ENCODE measurements at places on chromosomes 3 and 15.

DNA sequence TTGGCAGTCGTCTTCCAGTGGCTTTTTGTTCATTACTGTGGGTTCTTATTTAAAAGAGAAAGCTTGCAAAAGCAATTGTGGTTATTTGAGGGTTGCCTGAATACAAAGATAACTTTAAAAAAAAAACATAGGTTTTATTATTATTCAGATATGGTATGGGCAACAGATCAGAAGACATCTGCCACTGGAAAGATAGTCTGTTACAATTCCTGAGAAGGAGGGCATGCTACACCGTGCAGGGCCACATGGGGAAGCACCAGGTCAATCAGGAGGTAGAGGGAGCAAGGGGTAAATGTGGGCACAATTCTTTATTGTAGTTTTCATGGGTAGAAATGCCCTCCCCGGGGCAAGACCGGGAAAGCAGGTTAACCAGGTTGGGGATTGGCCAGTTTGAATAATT lies 46.5 kb downstream of the BBS4 start:
- no peak for DNase-seq

DNA sequence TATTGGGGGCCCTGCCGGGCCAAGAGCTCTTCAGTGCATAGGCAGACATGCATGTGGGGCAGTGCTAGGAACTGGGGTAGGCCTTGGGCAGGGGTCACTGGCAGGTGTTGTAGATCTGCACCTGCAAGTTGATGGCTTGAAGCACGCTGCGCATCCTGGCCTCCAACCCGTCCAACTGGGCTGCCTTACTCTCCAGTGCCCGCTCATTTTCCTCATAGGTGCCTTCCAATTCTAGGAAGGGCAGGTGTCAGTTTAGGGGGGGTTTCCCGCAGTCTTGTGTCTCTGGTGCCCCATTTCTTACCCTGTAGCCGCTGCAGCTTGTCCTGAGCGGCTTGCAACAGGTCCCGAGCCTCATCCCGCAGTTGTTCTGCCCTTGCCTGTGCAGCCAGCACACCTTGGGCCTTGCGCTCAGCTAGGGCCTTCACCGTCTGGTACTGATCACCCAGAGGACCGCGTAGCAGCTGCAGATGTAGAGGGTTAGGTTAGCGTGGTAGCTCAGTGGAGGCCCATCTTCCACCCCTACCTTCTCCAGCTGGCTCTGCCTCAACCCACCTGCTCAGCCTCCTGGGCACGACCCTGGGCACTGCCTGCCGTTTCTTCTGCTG lies 611 bp upstream of the USP19 start:
- DNase-seq: no peak

DNA sequence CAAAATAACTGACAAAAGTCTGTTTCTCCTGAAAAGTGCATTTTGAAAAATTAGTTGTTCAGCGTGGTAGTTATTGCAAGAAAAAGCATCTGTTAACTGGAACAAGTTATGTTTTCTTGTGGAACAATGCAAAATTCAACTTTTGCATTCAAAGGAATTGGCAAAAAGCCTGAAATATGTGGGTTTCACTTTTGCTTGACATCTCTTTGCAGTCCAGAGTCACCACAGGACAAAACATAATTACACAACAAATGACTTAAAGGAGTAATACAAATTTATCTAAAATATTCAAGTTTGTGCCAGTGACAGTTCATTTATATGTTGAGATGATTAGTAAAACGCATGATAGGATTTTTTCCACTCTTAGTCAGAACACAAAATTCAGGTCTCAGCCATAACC lies 96.3 kb upstream of the P2RY1 start:
- DNase-seq: no peak

DNA sequence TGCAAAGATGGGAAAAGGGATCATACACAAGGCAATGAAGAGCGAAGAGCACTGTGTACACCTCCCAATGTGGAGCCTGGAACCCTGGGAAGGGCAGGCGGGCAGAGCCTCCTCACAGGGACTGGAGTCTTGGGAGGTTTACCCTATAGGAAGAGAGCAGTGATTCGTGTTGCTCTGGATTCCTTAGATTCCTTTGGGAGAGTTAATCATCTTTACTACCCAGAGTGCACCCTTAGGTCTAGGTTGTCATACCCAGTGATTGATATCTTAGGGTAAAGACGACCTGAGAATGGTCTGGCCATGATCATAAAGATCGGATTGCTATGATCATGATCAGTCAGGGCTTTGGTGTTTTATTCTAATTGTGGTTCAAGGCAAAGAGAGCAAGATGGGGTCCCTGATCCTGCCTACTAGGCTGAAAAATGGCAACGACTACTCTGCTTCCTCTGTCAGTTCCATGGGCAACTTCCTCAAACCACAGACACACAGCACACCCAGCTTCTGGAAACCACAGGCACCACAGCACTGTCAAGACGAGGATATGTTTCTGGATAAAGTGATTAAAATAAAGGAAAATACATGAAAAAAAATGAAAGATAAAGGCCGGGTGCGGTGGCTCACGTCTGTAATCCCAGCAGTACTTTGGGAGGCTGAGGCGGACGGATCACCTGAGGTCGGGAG lies 20.4 kb upstream of the MAP6D1 start:
- no peak for DNase-seq

- DNase-seq: no peak
Measured at GRCh38 chr15:82928711-82929110, 23.8 kb downstream of the HOMER2 start.

GRCh38 chr3:77456906-77457305 lies 417.0 kb downstream of the ROBO2 start:
- DNase-seq: no peak

DNA sequence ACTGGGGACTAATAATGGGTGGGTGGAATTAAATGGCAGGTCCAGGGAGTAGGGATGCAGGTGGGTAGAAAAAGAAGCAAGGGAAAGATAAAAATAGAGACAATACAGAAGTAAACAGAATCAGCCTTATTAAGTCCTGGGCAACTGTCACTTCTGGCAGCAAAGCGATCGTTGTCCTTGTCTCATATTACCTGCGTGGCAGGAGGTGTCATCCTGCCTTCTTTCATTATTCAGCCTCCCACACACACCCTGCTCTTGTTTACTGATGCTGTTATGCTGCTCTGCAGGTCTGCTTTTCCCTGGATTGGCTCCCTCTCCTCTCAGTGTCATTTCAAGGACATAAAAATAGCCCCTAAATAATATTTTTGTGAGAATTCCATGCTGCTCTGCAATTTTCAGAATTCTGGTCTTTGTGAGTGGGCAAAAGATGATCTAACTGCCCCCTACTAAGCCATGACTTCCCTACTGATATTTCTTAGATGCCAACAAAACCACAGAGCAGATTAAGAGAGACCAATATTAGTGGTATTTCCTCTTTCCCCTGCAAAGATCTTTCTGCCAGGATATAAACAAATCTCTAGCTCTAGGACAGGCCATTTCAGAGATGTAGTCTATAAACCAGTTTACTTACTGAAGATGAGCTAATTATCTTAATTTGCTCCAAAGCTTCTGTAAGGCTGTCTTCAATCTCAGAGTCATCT lies 8.5 kb downstream of the VEPH1 start:
- no peak for DNase-seq

DNA sequence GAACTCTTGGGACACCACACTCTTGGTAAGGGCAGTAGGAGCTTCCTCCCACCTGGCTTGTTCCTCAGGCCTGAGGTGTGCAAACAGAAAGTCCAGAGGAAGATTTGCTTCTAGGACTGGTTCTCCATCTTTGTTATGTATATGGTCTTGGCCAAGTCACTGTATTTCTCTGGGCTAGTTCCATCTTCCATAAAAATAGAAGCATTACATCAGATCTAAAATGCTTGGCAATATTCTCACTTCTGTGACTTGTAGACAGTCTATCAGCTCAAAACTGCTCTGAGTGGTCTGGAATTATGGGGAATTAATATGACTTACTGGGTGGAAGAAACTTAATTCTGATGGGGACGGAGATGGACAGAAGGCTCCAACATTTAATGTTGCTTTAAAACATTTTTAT lies 55.2 kb downstream of the TMEM108 start:
- no peak for DNase-seq

DNA sequence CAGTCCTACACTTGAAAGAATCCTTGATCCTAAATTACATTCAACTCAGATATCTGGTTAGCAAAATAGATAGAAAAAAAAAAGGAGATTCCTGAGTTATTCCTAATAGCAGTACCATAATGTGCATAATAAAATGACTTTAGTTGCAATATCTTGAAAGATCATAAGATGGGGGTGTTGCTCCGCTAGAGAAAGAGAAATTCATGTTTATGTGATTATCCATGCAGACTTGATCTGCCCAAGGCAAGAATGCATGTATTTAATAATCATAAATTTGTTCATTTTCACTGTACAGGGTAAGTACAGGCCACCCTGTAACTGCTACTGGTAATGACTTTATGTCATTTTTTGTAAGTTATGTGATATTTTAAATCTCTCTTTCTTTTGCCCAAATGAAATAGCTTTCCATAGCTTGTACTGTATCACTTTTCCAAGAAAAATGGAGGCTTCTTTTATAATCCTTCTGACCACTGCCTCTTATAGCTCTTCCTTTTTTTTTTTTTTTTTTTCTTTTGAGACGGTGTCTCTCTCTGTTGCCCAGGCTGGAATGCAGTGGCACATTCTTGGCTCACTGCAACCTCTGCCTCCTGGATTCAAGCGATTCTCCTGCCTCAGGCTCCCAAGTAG lies 84.6 kb downstream of the HCN4 start:
- DNase-seq: no peak

GRCh38 chr3:139694542-139694941 lies 16.8 kb upstream of the NMNAT3 start:
- no peak for DNase-seq

DNA sequence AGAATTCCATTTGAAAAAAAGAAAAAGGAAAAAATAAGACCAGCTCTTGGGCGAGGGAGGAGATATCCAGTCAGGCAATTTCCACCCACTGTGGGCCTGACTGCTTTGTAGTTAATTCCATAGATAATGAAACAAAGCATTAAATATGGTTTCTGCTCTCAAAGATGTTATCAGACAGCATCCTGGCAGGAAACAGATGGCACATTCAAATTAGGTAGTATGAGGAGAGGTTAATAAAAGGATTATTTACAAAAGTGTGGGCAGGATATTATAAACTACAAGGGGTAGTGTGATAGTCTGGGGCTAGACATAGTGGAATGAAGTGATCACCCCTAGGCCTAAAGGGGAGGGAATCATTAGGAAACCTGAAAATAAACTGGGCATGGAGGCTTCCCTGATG lies 193.2 kb downstream of the CLSTN2 start:
- no peak for DNase-seq

GRCh38 chr3:71753701-71754609 lies at the start of gene GPR27:
Gene GPR27, plus strand, starts transcription at chr3:71753855. Its CDS starts 195 bp downstream, at chr3:71754050.
- DNase-seq: peak; percentile 21

- DNase-seq: no peak
Measured at GRCh38 chr3:165742351-165742750, 94.9 kb downstream of the BCHE start.

- no peak for DNase-seq
Measured at GRCh38 chr3:45984331-45985312, 11.0 kb downstream of the FYCO1 start.

GRCh38 chr3:194246709-194247349 lies 104.3 kb downstream of the CPN2 start:
- no peak for DNase-seq

DNA sequence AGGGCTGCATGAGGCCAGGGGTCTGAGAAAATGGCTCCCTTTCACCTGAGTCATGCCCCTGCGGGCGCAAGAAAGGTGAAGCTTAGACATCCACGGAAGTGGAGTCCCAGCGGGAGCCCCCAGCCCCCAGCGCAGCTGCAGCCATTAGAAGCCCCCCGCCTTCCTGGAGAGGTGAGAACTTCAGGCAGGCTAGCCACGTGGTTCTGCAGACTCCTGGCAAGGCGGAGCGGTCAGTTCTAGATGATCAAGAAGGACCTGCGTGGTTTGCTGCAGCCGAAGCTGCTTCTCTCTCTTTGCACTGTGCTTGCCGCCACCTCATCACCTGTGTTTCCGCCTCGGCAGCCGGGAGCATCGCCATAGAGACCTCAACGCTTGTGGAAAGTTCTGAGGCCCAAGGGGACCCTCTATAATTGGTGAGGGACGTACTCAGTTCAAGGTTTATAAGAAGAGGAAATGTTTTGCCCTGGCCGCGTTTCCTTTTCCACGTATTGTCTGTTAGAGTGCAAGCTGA lies 15.8 kb upstream of the KCNMB3 start:
- DNase-seq: no peak

- no peak for DNase-seq
Measured at GRCh38 chr15:101156509-101157159, 95.2 kb downstream of the CHSY1 start.

DNA sequence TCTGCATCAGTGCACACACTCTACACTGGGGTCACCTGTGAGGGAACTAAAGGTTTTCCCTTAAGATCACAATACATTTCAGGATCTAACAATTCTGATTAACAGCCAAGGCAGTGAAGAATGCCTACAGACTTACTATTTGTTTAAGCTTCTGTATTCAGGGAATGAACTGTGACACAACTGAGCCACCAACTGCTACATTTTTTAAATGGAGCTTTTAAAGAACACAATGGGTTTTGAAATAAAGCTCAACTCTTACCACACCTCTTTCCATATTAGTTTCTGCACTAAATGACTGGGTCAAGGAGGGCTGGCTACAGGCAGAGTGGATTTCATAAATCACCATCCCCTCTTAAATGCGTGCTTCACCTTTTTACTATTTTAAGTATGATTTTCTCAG lies 100.2 kb downstream of the TMCC1 start:
- no peak for DNase-seq

DNA sequence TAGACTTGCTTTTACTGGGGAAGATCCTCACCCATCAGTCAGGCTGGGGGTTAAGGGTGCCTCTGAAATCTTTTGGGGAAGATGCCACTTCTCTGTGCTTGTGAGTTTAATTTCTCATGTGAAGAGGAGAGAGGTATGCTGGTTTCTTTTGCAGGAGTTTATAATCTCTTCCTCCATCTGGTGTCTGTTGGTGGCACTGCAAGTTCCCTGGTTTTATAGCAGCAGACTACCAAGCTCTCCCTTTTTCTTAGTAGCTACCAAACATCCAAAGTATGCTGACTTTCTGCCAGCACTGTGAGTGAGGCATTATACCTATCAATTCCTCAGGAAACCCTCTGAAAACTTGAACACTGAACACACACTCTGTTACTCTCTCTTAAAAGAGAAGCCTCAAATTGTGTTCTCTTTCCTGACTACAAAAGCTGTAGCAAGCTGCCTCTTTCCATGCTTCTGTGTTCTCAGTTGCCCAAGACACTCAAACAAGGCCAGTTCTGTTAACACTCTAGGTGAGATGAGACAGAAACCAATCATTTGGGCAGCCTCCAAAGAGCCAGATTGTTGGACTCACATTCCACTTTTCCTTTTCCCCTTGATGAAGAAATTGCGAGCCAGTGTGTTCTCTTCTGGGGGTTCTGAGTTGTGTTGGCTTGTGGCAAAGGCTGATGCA lies 299.5 kb downstream of the GAP43 start:
- no peak for DNase-seq

GRCh38 chr3:66789580-66790237 lies 208.4 kb upstream of the KBTBD8 start:
- no peak for DNase-seq

- no peak for DNase-seq
Measured at GRCh38 chr3:177982034-177982433, 554.2 kb upstream of the KCNMB2 start.

- peak; percentile 24 for DNase-seq
Measured at GRCh38 chr3:30112902-30113484, 493.4 kb upstream of the TGFBR2 start.

Measured in central memory CD4-positive, alpha-beta T cell (primary cell).